ENCODE measurements at places on chromosomes 11 and 22.

DNA sequence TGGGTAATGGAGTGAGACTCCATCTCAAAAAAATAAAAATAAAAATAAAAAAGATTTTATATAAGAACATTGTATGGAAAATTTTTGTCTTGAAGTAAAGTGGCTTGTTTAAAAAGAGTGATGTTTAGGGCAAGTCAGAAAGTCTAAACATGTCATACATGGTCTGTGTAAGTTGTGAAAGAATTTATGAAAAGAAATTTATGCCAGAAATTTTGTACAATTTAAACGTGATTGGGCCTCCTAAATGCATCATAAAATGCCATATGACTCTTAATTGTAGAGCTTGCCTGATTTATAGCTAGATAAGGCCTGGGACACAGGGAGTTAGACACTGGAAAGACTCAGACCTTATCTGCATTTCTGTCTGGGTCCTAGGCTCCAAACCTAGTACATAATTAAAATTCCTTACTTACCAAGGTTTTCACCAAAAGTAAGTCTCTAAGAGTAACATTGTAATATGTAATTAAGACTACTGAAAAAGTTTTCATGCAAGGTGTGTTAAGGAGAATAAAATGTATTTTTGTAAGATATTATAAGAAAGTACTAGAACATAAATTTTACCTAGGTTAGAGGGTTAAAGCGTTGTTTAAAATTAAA, 110.5 kb downstream of the AASDHPPT start:
- no peak for DNase-seq

DNA sequence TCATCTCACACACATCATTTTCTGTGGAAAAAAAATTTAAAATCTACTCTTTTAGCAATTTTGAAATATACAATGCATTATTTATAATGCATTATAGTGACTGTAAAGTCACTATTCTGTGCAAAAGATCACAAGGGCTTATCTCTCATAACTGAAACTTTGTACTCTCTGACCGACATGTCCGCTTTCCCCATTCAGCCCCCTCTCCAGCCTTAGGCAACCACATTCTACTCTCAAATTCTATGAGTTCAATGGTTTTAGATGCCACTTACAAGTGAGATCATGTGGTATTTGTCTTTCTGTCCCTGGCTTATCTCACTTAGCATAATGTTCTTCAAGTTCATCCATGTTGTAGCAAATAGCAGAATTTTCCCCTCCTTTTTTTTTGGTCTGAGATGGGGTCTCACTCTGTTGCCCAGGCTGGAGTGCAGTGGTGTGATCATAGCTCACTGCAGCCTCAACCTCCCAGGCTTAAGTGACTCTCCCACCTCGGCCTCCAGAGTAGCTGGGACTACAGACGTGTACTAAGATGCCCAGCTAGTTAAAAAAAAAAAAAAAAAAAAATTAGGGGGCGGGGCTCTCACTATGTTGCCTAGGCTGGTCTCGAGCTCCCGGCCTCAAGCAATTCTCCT, 44.5 kb downstream of the SYN3 start:
- DNase-seq: no peak

DNA sequence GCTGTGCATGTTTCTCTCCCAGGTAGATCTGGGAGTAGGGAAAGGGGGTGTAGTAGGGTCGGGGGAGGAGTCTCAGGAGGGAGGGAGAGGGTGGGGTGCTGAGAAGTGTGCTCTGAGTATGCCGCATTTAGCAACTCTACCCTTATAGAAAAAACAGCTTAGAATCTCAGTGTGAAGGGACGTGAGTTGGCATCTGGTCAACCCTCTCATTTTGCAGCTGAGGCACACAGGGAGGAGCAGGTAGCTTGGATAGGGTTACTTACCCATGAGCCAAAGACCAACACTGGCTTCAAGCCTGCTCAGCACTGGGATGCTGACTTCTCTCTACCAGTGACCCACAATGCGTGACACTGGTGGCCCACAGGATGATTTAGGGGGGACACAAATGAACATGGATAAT, 95.9 kb downstream of the FBXO7 start:
- no peak for DNase-seq

- no peak for DNase-seq
Measured at GRCh38 chr11:128516886-128517285, 70.5 kb downstream of the ETS1 start.

- no peak for DNase-seq
Measured at GRCh38 chr22:20433686-20434241, 3.9 kb downstream of the SCARF2 start.

- no peak for DNase-seq
Measured at GRCh38 chr22:44330744-44331660, 18.3 kb upstream of the SHISAL1 start.
